Activated naive CD4-positive, alpha-beta T cell (primary cell): ENCODE measurements at places on chromosomes 1 and 21.

GRCh38 chr1:10779201-10779600 is 17.2 kb downstream of the CASZ1 start:
- DNase-seq = no peak

DNA sequence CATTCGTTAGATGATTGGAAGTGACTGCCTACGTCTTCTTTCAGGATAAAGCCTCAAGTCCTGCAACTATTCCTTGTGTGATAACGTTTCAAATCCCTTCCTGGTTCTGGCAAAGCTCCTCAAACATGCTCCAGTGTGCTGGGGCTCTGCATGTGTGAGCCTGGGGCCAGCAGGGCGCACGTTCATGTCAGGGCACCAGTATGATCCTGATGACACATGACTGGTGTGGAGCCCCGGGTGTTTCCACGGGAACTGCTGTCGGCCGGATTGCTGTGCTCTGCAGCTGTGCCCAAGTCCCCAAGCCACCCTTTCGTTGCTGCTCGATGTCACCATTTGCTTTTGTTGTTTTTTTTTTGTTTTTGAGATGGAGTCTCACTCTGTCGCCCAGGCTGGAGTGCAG is 21.3 kb downstream of the KRTAP10-1 start:
- DNase-seq = no peak

DNA sequence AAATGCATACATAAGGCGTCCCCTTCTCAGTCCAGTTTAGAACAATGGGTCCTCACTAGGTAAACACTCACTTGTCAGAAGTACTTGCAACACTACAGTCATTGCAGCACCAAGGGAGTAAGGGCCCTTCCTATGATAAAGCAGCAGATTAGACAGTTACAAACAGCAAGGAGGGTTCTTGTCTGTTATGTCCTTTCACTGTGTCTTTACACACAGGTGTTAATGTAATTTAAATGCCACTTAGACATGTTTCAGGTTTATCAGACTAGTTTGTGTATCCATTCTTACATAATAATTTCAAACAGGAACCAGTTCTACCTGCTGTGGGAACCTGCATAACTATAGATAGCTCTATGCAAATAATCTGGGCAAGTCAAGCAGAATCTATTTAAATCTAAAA is 105.6 kb upstream of the USH2A start:
- DNase-seq = no peak

- no peak for DNase-seq
Measured at GRCh38 chr1:236608930-236609726, 4.8 kb upstream of the HEATR1 start.

GRCh38 chr1:9787702-9788101 is 36.1 kb downstream of the CLSTN1 start:
- no peak for DNase-seq

DNA sequence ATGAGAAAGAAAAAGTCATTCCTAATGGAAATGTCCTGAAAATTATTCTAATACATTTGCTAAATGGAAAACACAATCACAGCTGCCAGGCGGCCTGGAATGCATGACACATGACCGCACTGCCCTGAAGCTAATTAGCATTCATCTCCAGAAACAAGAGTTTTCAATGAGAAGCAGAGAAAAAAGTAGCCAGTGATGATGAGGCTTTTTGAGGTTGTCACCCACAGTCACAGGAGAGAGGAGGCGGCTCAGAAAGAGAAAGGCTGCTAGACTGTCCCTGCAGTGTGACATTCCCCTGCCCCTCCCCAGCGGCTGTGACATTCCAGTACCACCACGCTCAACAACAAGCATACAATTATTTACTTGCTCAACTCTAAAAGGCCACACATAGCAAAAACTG is 122.9 kb upstream of the KRTAP19-8 start:
- DNase-seq = no peak

- no peak for DNase-seq
Measured at GRCh38 chr1:39969048-39969447, 14.1 kb downstream of the MFSD2A start.

- DNase-seq = no peak
Measured at GRCh38 chr1:40404670-40405462, 31.3 kb downstream of the SMAP2 start.
